NCI-H446 treated with DMSO at 0.1 percent for 48 hours (cell line): ENCODE measurements at places on chromosomes 4 and X.

DNA sequence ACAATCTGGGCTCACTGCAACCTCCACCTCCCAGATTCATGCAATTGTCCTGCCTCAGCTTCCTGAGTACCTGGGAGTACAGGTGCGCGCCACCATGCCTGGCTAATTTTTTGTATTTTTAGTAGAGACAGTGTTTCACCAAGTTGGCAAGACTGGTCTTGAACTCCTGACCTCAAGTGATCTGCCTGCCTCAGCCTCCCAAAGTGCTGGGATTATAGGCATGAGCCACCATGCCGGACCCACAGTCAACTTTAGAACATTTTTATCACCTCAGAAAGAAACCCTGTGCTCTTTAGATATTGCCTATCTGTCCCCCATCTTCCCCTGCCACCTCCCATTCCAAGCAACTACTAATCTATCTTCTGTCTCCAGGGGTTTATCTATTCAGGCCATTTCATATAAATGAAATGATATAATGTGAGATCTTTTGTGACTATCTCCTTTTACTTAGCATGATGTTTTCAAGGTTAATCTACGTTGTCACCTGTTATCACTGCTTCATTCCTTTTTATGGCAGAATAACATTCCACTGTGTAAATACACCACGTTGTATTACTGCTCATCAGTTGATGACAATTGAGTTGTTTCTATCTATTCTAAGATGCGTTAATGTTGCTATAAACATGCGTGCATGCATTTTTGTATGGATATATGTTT, 44.3 kb upstream of the GALNT7 start:
- no peak for DNase-seq

- DNase-seq: no peak
Measured at GRCh38 chr4:26484032-26484515, 6.2 kb downstream of the CCKAR start.

- no peak for DNase-seq
Measured at GRCh38 chrX:34927866-34928265, 14.7 kb upstream of the FAM47B start.

GRCh38 chr4:38930204-38930603, 62.6 kb downstream of the FAM114A1 start:
- DNase-seq: no peak

DNA sequence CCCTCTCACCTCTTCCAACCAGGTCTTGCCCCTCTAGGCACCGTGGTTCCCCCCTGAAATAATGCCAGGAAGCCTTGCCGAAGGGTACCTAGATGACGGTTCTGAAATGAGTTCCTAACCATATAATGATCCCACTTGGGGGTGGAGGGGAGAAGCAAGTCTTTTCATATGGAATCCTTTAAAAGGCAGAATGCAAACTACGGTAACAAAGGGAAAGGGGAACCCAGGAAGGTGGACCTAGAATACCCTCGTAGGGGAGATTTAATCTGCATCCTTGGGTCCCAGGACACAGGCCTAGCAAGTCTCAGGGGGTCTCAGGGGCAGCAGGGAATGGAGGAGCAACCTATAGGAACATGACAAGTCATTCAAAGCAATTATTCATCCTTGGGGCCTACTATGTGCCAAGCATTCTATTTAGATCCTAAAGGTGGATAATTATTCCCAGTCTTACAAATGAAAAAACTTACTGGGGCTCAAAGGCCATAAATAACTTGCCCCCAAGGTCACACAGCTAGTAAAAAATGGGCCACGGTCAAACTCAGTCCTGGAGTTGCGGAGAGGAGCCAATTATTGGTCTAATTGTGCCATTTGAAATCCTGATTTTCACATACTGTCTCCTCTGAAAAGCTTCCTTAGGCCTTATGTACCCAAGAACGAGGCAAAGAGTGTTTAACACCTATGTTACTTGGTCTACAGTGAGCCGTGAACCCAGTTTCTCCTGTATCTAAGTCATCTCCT, 8.8 kb downstream of the BCOR start:
- no peak for DNase-seq

DNA sequence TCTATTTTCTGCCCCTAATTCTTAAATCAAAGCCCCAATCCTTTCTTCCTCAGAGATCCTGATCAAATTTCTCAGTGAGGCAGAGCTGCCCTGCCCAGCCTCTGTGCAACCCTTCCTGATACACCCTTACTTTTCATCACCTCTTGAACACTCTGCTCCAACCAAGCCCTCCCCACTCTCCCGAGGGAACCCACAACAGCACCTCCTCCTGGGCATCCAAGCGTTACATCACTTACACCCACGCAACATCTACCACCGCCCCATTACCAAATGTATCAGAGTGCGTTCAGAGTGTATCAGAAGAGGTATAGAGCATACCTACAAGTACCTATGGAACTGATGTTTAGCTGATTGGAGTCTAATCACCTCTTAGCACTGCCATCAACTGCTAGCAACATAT, 186.5 kb downstream of the RAP1GDS1 start:
- no peak for DNase-seq

DNA sequence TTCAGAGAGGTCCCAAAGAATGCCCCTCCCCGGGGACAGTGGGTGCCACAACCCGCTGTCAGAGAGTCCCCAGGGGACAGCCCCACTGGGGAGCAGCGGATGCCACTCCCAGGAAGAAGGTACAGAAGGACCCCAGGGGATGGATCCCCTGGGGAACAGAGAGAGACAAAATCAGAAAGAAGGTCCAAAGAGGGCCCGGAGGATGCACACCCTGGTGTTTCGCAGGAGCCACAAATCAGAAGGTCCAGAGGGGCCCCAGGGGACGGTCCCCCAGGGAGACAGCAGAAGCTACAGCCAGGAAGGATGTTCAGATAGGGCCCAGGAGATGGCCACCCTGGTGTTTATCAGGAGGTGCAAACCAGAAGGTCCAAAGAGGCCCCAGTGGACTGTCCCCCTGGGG, 1.4 kb downstream of the TEX13D start:
- no peak for DNase-seq

GRCh38 chrX:35456891-35457290, 341.3 kb upstream of the MAGEB16 start:
- no peak for DNase-seq

- no peak for DNase-seq
Measured at GRCh38 chrX:133346026-133346425, 69.3 kb downstream of the GPC4 start.

GRCh38 chr4:99383399-99383798, 30.9 kb upstream of the ADH1C start:
- no peak for DNase-seq

- DNase-seq: no peak
Measured at GRCh38 chr4:165620913-165621312, 242.1 kb downstream of the CPE start.

GRCh38 chrX:140917354-140918115, 84.9 kb upstream of the SPANXB1 start:
- DNase-seq: no peak

DNA sequence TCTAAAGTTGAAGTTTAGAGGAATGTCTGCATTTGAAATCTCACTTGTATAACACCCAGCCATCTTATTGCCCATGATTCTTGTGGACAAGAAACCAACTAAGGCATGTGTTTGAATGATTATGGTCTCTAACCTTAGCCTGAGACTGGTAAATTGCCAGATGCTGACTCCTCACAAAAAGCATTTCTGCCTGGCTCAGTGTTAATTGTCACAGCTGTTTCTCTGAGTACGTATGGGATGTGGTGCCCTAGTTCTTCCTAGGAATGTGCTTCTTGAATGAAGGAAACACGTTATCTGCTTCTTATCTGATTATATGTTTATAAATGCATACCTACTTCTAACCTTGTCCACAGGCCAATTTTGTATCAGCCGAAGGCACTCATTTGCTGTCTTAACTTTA, 63.1 kb upstream of the NDP start:
- DNase-seq: peak; percentile 30

DNA sequence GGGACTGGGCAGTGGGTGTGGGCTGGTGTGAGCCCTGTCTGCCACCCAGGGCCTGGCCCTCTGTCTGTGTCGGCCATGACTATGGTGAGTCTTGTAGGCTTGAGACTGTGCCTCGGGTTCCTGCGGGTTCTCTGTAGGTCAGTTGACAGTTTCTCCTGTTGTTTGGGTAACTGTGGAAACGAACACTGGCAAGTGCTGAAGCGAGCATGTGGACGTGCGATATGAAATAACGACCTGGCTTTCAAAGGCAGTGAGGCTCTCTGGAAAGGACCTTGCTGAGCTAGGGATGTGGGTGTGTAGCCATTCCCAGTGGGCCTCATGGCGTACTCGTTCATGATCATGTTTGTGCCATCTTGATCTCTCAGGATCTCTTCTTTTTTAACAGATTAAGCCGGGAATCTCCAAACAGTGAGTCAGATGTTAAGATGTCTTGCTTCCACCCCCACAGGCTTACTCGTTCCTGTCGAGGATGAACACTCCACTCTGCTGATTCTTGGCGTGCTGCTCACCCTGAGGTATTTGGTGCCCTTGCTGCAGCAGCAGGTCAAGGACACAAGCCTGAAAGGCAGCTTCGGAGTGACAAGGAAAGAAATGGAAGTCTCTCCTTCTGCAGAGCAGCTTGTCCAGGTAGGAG, 41.3 kb downstream of the HTT start:
- no peak for DNase-seq

GRCh38 chrX:125131164-125131563, 188.5 kb upstream of the TEX13C start:
- peak; percentile 69 for DNase-seq

DNA sequence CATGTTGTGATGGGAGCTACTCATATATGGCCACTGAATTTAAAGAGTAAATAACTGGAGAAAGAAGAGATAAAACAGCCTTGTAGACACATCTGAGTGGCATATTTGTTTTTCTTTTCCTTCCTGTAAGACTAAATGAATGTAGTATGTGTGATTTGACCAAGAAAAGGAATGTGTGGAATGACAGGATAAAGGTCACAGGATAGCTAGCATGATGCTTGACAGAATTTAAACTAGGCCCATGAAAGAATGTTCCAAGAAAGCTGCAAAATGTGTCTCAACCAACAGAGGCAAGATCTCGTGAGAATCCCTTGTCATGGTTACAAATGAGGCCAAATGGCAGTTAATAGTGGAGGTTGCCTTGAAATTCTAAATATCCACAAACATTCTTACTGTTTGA, 137.0 kb downstream of the KCNIP4 start:
- no peak for DNase-seq

- DNase-seq: no peak
Measured at GRCh38 chr4:83208371-83209365, 75.9 kb downstream of the COQ2 start.

DNA sequence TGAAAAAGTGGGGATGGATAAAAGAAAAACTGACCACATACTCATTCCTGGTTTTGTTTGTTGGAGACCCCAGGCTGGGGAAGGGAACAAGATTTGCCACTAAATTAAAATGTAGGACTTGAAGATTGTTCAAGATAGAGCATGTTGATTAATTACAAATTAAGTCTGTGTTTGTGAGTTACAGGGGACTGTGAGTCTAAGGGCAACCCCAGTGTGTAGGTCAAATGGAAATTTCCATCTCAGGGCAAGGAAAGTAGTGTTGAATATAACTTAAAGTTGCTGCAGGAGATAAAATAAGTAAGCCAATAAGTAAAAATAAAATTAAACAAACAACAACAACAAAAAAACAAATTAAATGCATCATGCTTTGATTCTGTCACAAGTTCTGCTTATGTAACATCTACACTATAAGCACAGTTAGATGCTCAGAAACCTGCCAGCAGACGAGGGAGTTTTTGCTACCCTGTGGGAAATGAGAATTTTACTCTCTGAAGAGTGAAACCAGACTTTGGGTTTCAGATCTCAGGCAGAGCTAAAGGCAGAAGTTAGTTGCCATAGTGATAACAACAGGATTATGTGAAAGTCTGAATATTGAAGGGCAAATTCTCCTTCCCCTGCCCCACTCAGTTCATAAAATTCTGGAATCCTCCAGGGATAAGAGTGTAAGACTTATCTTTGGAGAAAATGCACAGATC, 352.3 kb downstream of the GRXCR1 start:
- no peak for DNase-seq

GRCh38 chr4:236028-236427, 69.2 kb downstream of the ZNF732 start:
- DNase-seq: no peak

DNA sequence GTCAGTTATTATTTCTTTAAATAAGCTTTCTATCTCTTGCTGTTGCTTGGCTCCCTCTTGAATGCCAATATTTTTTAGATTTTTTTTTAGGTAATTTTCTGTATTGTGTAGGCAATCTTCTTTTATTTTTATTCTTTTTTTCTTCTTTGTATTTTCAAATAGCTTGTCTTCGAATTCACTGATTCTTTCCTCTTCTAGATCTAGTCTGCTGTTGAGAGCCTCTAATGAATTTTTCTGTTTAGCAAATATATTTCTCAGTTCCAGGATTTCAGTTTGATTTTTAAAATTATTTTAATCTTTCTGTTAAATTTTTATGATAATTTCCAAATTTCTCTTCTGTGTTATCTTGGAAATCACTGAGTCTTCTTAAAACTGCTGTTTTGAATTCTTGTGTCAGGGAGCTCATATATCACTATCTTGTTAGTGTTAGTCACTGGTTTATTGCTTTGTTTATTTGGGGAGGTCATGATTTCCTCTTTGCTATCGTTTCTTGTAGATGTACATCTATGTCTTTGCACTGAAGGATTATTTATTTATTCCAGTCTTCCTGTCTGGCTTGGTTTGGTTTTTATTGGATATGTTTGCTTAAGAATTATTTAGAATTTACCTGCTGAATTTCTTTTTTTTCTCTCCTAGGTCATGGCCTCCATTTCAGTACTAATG, 39.9 kb upstream of the GPRIN3 start:
- no peak for DNase-seq

DNA sequence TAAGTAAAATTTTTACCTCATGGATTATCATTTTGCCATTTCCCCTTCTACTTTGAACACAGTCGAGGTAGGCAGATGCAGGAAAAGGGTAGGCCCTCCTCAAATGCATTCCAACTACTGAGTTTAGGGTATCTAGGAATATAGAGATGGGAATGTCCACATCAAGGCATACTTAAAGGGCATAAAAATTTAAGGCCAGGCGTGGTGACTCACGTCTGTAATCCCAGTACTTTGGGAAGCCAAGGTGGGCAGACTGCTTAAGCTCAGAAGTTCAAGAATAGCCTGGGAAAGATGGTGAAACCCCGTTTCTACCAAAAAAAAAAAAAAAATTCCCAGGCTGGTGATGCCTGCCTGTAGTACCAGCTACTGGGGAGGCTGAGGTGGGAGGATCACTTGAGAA, 146.5 kb downstream of the PDGFC start:
- no peak for DNase-seq

DNA sequence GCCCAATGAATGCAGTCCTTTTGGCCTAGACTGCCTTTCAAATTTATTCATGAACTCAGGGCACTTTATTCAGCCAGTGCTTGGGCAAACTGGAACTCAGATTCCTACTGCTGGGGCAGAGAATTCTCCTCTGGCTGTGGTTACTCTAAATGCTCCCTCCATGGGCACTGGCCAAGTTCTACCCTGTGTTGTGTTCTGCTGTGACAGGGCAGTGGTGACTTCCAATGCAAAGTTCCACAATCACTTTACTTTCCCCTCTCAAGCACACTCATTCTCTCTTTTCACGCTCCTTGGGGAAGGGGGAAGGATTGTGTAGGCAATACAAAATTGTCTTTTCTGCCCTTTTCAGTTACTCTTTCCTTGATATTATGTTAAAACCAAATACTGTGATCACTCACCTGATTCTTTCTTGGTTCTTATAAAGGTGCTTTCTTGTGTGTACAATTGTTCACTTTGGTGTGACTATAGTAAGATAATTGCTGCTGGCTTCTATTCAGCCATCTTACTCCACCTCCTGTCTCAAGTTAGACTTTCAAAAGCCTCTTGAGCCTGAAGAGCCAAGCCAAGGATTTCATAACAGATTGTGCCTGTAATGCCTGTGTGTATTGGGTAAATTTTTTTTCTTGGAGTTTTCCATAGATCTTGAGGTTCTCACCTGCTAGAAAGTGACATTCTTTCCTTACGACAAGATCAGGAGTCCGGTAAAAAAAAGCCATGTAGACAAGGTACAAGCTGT, 1078.6 kb downstream of the FAM133A start:
- no peak for DNase-seq
